Kidney epithelial cell (primary cell): ENCODE measurements at places on chromosomes 3 and 15.

DNA sequence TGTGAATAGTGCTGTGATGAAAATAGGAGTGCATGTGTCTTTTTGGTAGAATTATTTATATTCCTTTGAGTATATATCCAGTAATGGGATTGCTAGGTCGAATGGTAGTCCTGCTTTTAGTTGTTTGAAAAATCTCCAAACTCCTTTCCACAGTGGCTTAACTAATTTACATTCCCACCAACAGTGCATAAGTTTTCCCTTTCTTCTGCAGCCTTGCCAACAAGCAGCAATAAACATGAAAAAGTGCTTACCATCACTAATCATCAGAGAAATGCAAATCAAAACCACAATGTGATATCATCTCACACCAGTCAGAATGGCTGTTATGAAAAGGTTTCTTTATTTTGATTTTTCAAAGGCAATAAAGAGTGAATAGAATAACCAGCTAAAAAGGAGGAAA is 1105.9 kb downstream of the NAALADL2 start:
- DNase-seq, result no peak

DNA sequence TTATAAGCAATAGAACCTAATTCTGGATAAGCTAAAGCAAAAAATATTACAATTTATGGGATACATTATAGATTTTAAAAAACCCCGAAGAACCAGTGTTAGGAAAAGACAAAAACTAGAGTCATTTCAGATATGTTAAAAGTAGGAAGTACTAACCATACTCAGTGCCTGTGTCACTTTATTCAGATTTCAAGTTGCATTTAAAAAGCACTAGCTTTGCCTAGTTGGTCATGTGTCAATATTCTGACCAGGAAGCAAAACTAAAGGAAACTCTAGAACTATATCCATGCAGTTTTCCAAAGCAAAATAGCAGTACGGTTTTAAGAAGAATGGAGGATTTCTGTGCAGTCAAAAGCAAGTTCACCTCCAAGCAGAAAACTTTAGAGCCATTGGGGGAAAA is 88.4 kb downstream of the RAP2B start:
- no peak for DNase-seq

DNA sequence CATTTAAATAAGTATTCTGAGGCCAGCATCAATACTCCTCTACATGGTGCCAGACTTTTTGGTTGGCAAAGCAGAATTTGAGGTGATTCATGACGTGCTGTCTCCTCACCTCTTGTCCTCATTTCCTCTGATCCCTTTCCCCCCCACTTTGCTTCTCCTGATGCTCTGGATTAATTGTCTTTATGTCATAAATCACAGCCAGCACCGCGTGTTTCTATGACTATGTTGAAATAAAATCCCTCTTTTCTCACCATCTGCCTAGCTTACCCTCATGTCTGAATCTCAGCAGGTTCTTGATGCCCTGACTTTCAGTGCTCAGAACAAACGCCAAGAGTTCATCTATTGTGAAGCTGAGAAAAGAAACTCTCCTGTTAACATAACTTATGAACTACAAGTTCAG is 19.7 kb upstream of the PTPRG start:
- DNase-seq, result no peak

- DNase-seq, result no peak
Observed at GRCh38 chr15:80834402-80834801, 55.2 kb downstream of the CEMIP start.

GRCh38 chr15:100229181-100230163 is 112.3 kb downstream of the ADAMTS17 start:
- no peak for DNase-seq

DNA sequence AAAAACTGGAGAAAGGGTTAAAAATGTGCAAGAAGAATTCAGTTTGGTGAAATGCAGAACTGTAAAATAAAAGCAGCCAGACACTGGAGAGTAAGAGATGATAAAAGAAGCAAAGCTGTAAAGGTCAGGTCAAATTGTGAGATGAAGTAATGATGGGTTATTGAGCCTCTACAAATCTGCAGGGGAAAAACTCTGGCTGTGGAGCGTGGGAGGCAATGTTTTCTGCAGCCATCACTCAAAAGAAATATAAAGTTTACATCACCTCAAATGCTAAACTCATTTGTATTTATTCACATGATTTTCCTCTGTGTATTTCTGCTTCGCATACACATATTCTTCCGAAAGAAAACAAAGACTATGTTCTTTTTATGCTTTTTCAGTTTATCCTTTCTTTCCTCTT is 158.8 kb upstream of the GPR149 start:
- no peak for DNase-seq
